ENCODE measurements at places on chromosomes 2 and 18. TPM values are rescaled to one million over a fixed set of nuclear protein-coding genes. Genes with fewer than 3 reads are reported as not detected.

DNA sequence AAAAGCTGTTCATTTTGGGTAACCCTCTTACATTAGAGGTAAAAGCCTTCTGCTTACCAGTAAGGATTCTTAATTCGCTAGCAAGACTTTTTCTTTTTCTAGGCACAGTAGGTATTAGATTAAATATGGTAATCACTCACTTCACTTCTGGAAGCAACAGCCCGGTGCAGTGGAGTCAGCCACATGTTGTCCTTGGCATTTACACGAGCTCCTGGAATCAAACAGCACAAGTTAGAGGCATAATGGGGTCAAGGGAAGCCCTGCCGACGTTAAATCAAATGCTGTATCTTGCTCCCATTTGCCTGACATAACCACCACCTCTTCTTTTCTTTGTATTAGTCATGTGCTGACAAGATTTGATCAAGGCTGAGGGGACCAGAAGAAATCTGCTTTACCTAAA lies 174.1 kb downstream of the ANKRD44 start:
- DNase-seq: peak; percentile 52

Gene FOXI3
- total RNA-seq: not detected

DNA sequence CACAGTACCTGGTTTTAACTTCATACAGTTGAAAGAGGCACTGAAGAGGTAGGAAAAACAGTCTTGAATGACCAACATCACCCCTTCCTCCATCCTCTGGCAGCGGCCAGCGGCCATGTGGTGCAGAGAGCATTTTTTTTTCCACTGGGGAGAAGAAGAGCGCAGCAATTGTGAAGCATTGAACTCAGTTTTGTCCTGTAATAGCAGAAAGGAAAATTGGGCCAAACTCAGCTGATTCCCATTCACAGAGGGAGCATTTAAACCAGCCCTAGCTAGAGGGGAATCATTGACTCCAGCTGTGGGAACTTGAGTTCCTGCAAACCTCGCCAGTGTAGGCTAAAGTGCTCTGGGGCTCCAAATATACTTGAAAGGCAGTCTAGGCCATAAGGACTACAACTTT lies 316.6 kb upstream of the CHST9 start:
- DNase-seq: no peak

DNA sequence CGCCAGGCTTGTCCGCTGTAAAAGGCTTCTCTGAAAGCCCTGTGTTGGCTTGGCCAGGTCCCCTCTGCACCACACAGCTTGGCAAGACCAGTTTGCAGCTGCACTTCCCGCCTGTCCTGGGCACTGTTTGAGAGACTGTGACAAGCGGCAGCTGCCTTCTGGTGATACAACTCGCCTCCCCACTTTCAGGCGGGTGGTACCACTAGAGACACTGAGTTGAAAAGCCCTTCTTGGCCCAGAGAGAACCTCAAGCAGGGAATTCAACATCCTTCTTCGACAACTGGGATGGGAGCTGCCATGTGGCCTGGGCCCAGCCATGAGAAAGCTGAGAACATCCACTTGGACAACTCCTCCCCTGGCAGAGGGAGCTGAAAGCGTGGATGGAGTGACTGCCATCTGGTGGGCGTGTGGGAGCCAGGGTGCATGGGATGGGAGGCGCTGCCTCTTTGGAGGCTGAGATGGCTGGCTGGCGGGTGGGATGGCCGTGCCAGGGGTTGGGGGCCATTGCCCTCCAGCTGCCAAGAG lies 125.5 kb upstream of the REV1 start:
- peak; percentile 43 for DNase-seq

GRCh38 chr18:39113790-39114189 lies 1548.2 kb upstream of the CELF4 start:
- DNase-seq: no peak

DNA sequence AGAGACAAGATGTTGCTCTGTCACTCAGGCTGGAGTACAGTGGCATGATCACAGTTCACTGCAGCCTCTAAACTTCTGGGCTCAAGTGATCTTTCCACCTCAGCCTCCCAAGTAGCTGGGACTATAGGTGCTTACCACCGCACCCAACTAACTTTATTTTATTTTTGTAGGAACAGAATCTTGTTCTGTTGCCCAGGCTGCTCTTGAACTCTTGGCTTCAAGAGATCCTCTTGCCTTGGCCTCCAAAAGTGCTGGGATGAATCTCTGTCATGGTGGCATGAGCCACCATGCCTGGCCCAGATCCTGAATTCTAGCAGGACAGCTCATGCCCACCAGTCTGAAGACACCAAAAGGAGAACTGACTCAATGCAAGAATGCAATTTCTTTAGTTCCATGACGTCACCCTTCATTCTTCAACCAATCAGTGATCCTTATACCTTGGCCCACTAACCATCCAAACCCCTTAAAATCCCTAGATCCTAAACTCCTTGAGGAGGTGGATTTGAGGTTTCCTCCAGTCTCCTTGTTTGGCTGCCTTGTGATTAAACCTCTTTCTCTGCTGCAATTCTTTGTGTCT lies 25.6 kb upstream of the CXXC1 start:
- DNase-seq: no peak

- DNase-seq: peak; percentile 83
These were observed 14.1 kb downstream of the KLF11 start for GRCh38 chr2:10057231-10058107.

DNA sequence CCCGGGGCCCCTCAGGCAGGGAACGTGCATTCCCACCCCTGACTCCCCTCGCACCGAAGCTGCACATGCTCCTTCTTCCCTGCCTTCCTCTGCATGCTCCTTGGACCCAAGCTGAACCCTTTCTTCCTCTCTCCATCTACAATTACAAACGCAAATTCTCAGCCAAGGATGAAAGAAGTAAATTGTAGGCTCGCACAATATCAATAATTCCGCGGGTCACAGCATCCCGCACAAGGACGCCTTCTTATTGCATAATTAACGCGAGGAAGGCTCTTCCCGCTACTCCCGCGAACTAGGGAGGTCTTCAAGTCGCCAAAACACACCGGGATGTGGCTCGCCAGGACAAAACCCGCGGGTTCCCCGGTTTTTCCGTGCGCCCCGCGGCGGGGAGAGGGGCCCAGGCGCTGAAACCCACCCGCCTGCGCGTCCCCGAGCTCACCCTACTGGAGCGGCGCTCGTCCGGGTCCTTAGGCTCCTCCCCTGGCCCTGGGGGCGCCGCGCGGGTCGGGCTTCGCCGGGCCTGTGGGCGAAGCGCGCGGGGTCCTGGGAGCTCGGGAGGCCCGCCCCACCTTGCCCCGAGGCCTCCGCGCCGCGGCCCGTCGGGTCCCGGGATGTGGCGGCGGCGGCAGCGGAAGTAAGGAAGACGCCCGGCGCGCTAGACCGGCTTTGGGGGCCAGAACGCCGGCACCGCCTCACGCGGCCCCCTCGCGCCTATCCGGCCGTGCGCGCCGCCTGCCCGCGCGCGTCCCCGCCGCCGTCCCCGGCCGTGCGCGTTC lies at the start of gene CHST10:
CHST10 (minus strand) TSS at position 734 of the 776 bp plus-strand sequence. CDS start 10,993 bp downstream, outside the sequence.
- DNase-seq: peak; percentile 63

Gene FBXO48
- 0.42 TPM for total RNA-seq

Gene MAL
- 8.4 TPM for total RNA-seq

DNA sequence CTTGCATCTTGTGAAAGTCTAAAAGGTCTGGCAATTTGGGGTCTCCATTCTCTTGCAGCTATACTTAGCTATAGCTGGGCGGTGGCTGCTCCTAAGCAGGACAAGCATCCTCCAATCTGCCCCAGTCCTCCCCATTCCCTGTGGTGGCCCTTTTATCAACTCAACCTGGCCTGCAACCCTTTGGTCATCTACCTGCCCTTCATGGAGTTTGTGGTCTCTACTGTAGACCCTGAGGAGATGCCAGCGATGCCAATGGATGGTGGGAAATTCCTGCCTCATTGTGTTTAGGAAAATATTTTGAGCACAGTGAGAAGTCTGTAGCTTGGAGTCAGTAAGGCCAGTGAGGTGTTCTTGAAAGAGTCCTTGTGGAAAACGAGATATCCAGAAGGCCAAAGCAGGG lies 143.4 kb downstream of the CAPN13 start:
- no peak for DNase-seq

Gene EPAS1
- total RNA-seq: 210 TPM

- DNase-seq: no peak
These were observed 12.7 kb downstream of the CCNYL1 start for GRCh38 chr2:207724113-207724512.

Gene TTR
- not detected for total RNA-seq

- DNase-seq: no peak
These were observed 621 bp upstream of the KCNS3 start for GRCh38 chr2:17877811-17878280.

Gene ERLEC1
- 45.8 TPM for total RNA-seq

DNA sequence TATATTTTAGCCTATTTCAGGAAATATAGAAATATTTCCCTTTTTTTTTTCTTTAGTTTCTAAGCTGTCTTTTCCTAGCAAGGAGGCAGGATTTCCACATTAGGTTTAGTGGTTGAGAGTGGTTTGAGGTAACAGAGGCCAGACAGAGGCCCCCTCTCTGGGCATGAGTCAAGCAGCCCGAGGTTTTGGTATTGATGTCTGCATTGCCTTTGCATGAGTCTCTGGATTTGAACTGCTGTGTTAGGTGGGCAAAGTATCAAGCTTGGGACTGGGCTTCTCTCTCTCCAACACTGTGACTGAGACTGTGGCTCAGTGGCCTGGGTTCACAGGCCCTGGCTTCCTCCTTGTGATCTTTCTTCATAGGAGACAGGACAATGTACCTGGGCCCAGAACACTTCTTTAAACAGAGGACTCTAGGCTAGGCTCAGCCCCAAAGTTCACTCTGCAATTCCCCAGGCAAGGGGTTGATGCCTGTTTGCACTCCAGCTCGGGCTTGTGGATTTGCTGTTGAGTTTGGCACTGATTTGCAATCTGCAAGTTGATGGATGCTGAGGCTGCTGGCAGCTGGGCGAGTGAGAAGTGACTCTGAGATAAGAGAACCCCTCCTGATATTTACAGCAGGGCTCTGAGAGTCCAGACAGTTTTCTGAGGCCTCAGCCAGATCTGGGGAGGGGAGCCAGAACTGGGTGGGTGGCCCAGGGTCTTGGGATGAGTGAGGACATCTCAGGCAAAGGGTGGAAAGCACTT lies 271.2 kb downstream of the EN1 start:
- DNase-seq: peak; percentile 73

- DNase-seq: no peak
These were observed 36.0 kb downstream of the MRPL33 start for GRCh38 chr2:27807476-27807875.

- DNase-seq: no peak
These were observed 139.2 kb downstream of the LAMA3 start for GRCh38 chr18:23828426-23828825.

GRCh38 chr2:177302552-177302951 lies 38.0 kb upstream of the NFE2L2 start:
- no peak for DNase-seq

DNA sequence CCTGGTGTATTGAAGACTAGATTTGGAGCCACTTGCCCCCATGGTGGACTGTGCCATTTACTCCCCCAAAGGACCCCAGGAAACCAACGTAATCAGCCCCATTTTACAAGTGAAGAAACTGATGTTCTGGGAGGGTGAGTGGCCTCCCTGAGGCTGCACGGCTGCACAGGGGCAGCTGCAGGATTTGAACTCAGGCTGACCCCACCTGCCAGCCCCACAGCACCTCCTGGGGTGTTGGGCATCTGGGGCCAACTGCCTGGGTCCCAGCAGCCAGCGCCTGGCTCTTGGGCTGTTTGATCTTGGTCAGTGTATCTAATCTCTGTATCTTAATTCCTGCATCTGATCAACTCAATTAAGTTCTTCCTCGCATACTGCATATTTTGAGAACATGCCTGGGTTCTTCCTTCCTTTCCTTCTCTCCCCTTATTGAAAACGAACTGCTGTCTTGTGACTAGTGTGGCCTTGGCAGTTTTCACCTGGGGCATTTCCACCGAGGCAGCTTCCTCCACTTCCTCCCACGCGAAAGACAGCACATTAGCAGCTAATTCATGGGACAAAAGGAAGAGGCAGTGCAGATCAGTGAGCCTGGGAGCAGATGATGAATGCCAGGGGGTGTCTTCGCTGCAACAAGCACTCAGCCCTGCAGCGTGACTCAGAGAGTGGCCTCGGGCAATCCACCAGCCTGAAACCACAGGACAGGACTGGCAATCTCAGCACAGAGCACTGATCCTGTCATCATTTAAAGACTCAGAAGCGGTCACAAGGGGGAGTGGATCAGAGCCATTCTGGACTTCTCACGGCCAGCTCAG lies 184.1 kb upstream of the RAB12 start:
- no peak for DNase-seq

DNA sequence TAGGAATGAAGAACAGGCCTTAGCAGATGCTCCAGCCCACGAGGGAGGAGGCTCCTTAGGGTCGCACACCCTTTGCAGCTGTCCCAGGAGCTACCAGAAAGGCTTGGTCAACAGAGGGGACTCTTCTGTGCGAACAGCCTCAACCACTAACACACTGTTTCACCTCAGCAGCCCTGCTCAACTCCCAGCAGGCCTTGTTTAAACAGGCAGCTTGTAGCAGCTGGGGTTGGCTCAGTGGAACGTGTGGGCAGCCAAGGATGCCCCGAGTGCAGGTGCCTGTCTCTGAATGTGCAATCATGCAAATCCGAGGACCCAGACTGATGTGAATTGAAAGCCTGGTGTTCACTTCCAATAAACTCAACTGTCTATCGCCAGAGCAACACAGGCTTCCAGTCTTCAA lies 88.7 kb upstream of the CXCR4 start:
- DNase-seq: no peak

Gene CFC1
- 2.8 TPM for total RNA-seq

- DNase-seq: no peak
These were observed 26.0 kb upstream of the IGFBP2 start for GRCh38 chr2:216607277-216607560.

Gene TSPYL6
- not detected for total RNA-seq

- DNase-seq: no peak
These were observed 1841.3 kb upstream of the CELF4 start for GRCh38 chr18:39406941-39407340.

- no peak for DNase-seq
These were observed 368.8 kb downstream of the MEIS1 start for GRCh38 chr2:66803726-66804125.

DNA sequence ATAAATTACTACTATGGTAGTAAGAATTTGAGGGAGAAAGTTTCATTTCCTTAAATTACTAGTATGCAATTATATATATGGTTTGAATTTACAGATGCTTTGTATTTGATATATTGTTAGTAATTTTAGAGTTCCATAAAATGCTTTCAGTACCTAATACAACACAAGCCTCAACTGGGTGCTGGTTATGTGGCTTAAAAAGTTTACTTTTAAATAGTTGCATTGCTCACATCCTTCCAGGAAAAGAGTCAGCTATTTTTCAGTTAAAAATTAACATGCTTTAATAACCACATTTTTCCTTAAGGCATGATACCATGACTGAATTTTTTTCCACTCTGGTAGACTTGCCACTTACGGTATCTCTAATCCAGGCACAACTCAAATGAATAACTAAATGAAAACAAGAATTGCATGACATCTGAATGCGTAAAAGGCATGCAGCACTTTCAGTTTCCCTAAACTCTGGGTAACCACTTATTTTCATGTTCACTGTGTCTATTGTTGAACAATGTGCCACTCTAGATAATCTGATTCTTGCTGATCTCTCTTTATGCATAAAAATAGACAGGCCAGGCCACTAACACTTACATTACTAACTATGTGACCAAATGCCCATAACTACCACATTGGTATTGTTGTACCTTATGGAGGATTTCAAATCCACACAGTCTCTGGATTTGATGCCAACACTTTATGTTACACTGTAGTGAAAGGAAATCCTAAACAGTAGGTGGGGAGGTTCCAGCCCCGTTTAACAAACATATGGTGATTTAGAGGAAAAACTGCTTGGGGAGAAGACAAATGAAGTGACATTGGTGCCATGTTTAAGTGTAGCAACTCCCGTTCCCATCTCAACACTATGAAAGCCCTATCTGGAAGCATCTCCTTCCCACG lies 35.5 kb upstream of the SLC35F5 start:
- DNase-seq: no peak

GRCh38 chr2:120669121-120669952 lies 66.3 kb upstream of the GLI2 start:
- DNase-seq: no peak

Gene FLACC1
- total RNA-seq: 5.5 TPM
